NCI-H2171 (cell line): ENCODE measurements at places on chromosomes 1 and 21.

DNA sequence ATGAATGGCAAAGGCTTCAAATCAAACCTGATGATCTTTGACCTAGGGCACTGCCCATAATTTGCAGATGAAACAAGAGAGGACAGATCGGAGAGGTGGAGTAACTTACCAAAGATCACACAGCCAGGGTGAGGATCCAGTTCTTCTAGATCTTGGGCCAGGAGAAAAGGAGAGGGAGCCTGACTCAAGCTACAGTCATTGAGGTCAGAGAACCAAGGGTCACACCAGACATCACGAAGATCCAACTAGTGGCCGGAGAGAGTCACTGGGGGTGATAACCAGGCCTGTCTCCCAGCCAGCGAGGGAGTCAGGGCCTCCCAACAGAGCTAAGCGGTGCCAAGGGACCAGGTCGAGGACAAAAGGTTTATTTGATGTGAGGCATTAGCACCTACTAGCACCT is 115.0 kb downstream of the RIPK4 start:
- no peak for DNase-seq

- DNase-seq: no peak
These were observed 188.2 kb downstream of the OMA1 start for GRCh38 chr1:58358346-58358745.

DNA sequence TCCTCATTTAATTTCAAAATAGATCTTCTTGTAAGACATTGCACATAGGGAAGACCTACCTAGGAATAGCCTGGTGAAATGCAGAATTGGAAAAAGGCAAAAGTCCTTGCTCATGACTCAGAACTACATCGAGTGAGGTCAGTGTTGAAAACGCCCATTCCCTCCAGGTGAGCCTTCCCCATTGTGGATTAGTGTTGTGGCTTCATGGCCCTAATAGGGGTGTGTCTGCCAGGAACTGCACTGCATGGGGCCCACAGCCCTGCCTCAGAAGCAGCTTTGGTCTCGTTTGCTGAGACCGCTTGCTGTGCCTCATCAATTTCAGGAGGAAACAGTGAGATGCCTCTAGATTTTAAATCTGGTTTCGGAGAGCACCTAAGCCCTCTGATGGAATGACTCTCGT is 17.0 kb downstream of the TFF3 start:
- DNase-seq: no peak

- no peak for DNase-seq
These were observed 58.8 kb upstream of the C1orf115 start for GRCh38 chr1:220631238-220631815.

GRCh38 chr1:25704267-25704691 is 87.7 kb downstream of the MAN1C1 start:
- no peak for DNase-seq

- DNase-seq: no peak
These were observed 131.6 kb downstream of the TGFBR3 start for GRCh38 chr1:91754348-91754747.

DNA sequence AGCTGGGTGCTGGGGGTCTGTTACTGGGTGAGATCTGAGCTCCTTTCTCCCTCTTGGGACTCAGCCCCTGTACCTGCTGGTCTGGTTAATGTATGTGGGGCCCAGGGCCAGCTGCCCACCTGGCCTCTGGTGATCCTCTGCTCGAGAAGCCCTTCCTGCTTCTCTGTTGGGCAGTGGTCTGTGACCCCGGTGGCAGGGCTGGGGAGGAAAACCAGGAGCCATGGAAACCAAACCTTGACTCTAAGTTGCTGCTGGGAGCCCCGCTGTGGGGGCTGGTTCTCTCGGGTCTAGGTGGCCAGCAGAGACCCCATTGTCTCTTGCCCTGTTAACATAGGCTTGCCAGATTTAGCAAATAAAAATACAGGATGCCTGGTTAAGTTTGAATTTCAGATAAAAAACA is 1.3 kb downstream of the PADI1 start:
- no peak for DNase-seq

DNA sequence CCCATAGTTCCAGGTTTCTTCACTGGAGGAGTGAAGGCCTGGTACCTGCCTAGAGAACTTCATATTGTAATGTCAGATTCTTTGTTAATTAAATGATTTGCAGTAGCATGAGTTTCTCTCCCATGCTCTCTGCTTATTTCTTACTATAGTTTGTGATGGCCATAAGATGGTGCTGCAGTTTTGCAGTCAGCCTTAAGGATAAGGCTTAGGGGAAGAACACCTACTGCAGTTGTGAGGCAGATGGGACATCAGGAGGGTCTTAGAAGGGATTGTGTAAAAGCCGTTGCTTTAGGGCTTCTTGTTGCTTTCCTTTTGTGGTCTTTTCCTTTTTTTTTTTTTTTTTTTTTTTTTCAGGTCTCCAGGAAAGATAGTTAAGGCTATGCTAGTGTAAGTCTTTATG is 61.8 kb downstream of the MACF1 start:
- DNase-seq: no peak

DNA sequence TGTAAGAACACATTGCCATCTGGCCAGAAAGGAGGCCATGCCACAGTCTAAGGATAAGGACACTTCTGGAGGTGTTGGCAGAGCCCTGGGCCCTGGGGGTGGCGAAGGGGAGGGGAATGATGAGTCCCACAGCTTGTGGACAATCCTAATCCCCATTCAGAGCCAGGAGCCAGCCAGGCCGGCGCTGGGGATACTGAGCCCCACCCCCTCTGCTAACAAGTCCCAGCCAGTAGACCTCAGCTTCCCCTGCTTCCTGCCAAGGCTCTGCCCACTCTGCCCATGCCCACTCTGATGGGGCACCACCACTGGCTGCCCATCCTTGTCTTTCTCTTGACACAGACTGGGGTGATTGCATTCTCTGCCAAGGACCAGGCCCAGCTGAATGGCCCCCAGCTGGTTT is 71.9 kb downstream of the NAV1 start:
- DNase-seq: no peak

DNA sequence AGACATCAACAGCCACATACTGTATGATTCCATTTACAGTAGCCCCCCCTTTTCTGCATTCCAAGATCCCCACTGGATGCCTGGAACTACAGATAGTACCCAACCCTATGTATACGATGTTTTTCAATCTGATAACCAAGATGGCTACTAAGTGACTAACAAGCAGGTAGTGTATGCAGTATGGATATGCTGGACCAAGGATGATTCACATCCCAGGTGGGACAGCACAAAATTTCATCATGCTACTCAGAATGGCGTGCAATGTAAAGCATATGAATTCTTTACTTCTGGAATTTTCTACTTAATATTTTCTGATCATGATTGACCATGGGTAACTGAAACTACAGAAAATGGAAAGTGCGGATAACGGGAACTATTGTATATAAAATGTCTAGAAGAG is 30.0 kb upstream of the MRPS6 start:
- DNase-seq: no peak

GRCh38 chr1:203289281-203289981 is 15.9 kb upstream of the BTG2 start:
- DNase-seq: no peak
